NK-92 treated with Interleukin-12 subunit alpha and Interleukin-12 subunit beta, amount 100 ng/mL, for 24 hours (cell line): ENCODE measurements at places on chromosomes 11 and 22.

- no peak for DNase-seq
Measured at GRCh38 chr11:29432719-29433325, 584.0 kb downstream of the KCNA4 start.

GRCh38 chr11:83068568-83068967 lies 3.1 kb downstream of the RAB30 start:
- DNase-seq = no peak

DNA sequence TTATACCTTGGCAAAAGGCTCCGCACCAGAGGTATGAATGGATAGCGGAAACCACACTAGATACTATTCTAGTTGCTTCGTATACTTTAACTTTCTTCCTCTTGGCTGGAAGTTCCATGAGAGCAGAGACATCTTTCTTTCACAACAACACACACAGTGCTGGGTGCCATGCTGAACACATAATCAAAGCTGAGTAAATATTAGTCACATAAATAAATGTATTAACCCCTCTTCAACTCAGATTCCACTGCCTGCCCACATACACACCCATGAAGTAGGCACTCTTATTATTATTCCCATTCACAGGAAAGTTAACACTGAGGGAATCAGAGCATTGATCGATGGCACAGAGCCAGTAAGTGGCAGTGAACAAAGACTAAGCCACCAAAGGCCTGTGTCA lies 35.4 kb downstream of the SPON1 start:
- no peak for DNase-seq

DNA sequence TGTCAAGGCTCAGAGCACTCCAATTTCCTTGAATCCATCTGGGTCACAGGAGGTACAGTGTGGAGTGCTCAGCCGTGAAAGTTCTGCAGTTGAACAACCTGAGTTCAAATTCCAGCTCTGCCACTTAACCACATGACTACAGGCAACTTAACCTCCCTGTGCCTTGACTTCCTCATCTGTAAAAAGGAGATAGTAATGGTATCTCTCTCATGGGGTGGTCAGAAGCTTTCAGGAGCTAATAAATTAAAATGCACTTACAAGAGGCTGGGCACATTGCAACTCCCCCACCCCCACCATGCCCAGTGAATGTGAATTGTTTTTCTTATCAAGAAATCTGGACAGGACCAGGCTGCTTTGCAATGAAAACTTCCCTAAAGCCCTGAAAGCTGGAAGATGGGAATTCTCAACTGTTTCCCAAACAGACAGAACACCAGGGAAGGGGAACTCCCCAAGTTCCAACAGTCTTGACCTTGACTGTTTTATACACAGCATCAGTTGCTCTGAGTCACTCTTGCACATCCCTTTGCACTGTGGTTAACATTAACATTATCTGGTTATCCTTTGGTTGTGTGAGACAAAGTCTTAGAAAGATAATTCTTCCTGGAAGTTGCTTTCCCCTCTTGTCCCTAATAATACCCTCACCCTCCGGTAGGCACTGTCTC lies 137.0 kb downstream of the SLC1A2 start:
- no peak for DNase-seq

DNA sequence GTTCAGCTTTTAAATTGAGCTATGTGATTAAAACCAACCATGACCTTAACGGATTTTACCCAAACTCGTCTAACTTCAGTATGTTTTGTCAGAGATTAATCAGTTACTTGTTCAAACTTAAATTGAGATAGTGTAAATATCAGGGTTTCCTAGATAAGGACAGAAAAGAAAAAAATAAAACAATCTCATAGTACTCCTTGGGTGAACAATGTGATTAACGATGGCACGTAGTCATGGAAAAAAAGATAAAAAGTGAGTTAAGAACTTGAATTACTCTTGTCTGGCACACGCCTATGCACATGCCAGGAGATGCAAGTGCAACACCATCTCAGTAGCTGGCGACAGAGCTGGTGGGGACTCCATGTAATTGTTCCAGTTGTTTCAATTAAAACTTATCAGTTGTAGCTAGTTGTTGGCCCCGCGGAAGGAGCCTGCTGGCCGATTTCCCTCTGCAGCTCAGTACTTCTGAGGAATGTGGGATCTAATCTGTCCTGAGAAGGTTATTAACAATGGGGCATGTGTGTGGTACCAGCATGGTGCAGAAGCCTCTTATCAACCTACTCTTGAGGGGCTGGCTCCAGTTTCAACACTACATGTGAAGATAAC lies 3.0 kb downstream of the RASSF10 start:
- no peak for DNase-seq

DNA sequence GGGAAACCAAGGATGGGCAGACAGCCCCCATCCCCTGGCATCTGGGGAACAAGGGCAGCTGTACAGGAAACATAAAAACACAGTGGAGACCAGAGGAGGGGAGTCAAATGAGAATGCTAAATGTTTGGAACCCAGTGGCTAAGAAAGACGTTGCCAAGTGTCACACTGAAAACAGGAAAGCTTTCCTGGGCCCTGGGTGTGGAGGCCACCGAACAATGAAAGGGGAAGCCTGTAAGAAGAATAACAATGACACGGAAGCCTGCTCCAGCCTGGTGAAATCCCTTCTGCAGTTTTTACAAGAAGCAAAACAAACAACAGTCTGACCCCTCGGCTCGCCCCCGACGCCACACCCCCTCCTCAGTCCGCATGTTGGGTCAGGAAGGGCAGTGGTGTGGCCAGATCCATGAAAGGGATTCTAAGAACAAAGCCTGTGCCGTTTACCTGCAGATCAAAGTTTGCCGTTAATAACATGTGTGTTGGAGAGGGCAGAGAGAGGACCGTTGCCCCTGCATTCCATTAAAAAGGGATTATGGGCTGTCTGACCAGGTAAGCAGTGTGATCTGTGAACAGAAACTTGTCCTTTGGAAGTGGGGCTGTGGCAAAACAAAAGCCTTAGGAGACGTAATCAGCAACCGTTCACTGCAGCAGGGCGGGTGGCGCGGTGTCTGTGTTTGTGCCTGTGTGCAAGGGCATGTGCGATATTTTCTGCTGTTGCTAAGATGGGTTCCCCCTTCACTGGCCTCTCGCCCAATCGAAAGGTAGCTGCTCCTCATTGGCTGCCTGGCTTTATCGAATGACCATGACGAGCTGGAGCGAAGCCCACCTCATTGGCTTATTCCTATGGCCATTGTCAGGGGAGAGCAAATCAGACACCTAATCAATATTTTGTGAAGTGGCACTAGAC lies 113.7 kb upstream of the BLID start:
- no peak for DNase-seq

DNA sequence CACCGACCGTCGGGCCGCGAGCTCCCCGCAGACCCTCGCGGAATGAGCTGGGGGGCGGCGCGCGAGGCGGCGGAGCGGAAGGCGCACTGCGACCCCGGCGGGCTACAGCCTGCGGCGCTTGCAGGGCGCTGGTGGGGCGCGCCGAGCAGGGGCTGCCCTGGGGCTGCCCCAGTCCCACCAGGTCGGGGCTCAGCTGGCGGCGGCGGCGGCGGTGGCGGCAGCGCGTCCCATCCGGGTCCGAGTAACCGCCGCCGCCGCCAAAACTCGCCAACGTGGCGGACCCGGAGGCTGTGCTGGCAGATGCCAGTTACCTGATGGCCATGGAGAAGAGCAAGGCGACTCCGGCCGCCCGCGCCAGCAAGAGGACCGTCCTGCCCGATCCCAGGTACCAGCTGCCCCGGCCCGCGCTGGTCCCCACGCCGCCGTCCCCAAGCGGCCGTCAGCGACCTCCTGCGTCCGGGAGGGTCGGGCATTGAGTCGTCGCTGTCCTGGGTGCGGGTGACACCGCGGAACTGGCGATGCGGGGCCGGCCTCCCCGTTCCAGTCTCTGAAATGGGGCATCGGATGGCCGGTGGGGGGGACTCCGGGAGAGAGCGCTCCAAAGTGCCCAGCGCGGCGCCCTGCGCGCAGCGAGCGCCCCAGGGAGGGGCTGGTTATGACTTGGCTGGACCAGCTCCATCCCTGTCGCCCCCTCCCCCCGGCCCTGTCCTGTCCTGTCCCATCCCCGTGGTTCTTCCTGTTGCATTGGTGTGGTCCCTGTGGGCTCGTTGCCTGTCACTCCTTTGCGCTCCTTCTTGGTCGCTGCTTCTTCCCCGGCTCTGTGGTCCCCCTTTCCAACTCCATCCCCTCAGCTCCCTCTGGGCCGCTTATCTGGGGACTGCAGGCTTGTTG lies 63.5 kb downstream of the CRYBB2 start:
- DNase-seq = no peak

DNA sequence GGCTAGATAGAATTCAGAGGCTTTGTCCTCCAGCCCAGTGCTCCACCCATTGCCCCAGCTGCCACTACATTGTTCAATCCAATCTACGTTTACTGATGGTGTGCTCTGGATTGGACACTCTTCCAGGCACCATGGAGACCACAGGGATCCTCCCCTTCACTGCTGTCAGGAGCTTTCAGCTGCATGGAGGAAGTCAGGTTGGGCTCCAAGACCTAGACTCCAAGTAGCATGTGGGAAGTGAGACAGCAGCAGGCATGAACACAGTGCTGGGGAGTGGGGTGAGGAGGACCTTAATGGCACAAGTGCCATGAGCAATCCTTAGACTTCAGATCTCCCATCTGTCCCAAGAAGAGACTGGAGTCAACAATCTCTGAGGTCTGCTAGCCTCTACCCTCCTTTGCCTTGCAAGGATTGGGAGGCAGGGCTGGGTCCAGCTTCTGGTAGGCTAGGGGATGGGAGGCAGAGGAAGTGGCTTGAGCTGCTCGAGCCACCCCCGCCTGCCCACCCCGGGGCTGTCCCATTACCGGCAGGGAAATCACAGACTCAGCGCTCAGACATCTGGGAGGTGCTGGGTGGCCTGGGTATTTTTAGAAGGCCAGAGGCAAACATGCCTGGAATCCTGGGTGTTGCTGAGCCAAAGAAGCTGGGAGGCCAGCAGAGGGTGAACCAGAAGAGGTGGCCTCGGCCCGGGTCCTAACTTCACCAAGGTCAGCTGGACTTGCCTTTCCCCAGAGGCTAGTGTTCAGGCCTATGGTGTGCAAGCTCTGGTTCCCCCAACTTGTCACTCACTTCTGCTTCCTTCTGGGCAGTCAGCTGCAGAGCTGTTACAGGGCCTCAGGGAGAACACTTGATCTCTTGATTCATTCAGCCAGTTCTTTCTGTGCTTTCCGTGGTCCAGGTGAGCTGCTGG lies 15.2 kb upstream of the FCHSD2 start:
- DNase-seq = no peak

DNA sequence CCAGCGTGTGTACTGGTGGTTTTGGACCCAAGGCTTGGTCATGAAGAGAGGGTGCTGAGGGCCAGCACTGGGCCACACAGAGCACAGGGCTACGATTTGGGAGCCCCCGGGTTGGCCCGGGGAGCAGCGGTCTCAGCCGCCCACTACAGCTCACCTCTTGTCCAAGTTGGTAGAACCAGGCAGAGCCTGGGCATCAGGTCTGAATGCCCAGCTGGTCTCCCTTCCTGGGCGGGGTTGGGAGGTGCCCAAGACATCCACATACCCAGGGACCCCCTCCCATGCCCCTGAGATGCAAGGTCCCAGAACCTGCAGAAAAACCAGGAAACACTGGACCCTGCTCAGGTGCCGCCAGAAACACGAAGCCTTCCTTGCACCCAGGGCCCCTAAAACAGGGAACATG lies 18.0 kb downstream of the CELSR1 start:
- no peak for DNase-seq

- no peak for DNase-seq
Measured at GRCh38 chr11:85495918-85496317, 131.2 kb downstream of the DLG2 start.
